Cortex of kidney (tissue), 1 donor: ENCODE measurements at places on chromosomes 12 and 14.

DNA sequence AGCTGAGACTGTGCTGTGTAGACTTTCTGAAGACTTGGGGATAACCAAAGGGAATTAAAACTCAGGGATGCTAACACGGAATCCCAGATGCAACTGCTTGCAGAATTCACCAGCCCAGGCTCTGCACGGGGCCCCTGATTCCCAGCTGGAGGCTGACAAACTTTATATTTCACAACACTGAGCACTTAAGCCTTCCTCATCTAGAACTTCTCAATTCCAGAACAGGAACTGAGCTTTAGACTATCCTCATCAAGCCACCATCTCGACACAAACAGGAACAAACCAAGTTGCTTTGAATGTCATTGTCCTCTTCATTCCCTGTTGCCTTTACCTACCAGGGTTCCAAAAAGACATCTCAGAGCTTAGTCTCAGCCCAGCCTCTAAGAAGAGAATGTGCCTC is 22.2 kb downstream of the CCDC63 start:
- no peak for DNase-seq

DNA sequence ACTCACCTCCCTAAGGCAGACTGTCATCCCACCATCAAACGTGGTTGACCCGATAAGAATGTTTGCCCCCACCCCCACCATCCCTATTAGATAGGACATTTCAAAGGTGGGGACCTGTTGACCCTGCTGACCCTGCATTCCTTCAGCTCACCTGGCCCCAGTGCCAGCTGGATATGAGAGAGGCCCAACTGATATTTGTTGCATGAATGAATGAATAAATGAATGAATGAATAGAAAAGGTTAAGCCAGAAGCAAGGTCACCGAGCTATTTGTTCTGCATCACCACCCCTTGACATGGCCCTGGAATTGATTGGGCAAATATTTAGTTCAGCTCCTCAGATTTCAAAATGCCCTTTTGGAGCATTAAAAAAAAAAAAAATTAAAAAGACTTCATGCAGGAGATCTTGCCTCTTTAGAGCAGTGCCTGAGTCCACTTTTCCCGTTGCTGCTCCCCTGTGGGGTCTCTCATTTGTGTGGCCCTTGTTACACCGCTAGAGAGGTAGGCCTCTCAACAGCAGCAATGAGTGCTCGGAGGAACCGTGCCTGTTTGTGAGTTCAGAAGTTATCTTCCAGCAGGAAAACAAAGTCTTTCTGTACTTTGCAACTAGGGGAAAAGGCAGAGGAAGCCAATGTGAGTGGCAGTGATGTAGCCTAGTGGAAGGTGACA is 8.5 kb upstream of the SERPINA5 start:
- DNase-seq, result no peak

- DNase-seq, result no peak
Measured at GRCh38 chr12:106140223-106140986, 1.7 kb upstream of the NUAK1 start.

DNA sequence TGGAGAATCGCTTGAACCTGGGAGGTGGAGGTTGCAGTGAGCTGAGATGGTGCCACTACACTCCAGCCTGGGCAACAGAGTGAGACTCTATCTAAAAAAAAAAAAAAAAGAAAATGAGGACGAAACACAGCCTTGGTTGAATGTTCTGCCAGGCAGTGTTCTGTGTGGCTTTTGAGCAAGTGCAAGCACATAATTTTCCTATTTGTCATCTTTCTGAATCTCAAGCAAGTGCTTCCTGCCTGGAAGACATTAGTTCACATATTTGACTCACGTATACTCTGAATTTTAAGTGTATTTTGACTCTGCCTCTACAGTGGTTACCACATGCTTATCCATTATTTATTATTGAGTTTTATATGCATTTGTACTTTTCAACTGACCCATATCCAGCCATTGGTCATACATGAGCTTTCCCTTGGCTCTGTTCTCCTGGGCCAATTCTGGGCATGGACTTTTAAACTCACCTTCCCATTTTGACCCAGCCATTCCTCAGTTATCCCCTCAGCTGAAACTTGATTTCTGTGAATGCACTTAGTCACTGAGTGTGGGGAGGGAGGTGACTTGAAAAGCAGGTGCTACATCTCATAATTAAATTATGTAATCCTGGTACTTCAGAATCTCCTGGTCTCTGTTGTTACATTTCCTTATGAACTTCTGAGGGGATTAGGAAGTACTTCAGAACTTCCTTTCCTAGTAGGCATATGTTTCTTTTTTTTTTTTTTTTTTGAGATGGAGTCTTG is 8.1 kb downstream of the OR10G2 start:
- DNase-seq, result no peak

DNA sequence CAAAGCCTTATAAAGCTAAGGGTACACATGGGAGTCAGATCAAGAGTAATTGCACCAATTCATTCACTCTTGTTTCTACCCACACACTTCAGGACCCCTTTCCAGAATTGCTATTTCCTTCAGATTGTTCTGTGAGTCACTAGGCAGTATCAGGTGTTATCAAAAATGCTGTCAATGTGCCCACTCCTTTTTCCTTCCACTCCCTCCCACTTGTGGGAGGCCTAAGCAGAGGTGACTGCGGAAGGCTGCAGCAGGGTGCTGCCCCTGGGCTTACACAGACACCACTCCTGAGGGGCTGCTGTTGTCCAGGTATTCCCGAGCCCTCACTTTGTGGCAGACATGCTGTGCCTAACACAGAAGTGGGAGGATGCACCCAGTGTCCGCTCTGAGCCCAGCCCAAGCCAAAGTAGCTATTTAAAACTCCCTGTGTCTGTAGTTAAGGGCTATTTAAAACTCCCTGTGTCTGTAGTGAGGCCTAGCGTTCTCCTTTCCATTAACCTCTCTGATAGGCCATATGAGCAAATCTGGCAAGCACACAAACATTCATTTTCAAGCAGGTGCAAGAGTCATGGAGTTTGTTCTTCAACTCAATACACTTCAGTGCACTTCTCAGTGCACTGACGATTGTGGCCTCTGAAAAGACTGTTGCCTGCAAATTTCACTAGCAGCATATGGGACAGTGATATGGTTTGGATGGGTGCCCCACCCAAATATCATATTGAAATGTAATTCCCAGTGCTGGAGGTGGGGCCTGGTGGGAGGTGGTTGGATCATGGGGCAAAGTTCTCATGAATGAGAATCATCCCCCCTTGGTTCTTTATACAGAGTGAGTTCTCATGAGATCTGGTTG is 117.8 kb downstream of the PHLDA1 start:
- DNase-seq, result no peak

GRCh38 chr14:61406198-61406597 is 84.8 kb downstream of the PRKCH start:
- DNase-seq, result no peak

- no peak for DNase-seq
Measured at GRCh38 chr12:121205491-121205890, 4.4 kb upstream of the P2RX4 start.

- no peak for DNase-seq
Measured at GRCh38 chr12:108701779-108702441, 29.4 kb downstream of the CORO1C start.

GRCh38 chr14:66234411-66234810 is 251.8 kb upstream of the CCDC196 start:
- DNase-seq, result no peak

DNA sequence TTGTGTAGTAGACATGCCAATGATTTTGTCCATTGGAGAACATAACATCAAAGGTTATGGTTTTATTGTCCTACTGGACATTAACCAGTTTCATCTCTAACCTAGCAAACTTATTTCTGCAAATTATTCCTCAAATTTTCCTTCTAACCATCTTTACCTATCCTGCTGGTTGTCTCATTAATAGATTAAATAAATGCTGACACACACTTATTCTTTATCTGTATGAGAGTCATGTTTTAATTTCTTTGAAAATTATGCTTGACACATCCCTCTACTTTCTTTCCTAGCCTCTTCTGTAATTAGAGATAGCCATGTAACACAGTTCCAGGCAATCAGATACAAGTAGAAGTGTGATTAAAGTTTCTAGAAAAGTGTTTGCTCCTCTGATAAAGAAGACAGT is 98.9 kb downstream of the RPS29 start:
- no peak for DNase-seq

DNA sequence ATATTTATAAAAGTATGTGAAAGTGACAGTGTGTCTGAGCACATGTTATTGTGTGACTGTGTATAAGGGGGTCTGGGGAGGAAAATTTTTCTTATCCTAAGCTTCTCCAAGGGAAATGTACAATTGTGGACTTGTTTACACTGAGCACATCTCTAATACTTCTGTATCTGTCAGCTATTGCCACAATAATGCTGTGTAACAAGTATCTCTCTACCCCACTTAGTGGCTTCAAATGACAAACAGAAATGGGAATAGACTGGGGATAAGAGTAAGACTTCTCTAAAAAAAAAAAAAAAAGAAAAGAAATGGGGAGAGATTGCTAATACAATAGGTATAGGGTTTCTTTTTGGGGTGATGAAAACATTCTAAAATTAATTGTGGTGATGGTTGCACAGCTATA is 44.3 kb upstream of the CCDC63 start:
- no peak for DNase-seq

DNA sequence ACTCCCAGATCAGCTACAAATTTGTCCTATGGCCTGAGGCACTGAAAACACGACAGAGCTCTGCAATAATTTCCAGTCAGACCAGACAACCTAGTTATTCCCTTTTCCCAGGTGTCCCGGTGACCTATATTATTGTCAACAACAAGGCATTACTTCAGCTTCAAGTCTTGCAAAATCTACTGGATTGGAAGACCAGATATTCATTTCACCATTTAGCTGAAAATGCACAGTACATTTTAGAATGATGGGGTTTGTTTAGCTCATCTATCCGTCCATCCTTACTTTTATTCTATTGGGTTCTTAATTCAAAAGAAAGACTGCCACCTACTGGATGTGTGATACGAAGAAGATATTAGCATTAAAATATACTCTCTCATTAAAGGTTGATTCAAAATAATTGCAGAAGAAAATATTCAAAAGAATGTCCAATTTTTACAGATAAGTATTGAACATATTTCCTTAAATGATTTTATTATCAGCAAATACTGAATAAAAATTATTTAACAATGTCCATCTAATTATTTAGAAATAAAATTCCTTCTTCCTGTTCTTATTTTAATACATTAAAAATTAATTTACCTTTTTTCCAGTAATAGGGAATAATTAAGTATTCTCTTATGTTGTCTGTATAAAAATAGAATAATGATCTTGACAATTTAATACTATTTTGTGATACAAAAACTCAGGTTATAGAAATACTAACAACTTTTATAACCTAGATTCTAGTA is 244.9 kb upstream of the LRIG3 start:
- DNase-seq, result no peak

DNA sequence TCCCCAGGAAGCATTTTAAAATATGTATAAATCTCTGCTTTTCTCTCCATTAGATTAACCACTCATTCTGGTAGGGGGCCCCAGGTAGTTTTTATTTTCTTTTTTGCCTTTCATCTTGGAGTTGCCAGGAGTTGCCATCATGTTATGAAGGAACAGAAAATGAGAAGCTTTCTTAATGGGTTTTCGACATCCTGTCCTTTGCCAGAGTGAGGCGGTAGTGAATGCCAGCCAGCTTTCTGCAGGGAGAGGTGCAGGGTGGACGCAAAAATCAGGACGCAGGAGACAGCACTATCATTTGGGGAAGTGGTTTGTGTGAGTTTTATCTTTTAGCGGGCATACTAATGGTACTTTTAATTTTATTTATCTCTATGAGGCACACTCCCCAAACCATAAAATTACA is 1.7 kb downstream of the RASSF8 start:
- DNase-seq, result no peak

- DNase-seq, result no peak
Measured at GRCh38 chr12:49422114-49422513, 54.9 kb downstream of the SPATS2 start.

- no peak for DNase-seq
Measured at GRCh38 chr12:44384136-44384535, 492.0 kb downstream of the NELL2 start.

DNA sequence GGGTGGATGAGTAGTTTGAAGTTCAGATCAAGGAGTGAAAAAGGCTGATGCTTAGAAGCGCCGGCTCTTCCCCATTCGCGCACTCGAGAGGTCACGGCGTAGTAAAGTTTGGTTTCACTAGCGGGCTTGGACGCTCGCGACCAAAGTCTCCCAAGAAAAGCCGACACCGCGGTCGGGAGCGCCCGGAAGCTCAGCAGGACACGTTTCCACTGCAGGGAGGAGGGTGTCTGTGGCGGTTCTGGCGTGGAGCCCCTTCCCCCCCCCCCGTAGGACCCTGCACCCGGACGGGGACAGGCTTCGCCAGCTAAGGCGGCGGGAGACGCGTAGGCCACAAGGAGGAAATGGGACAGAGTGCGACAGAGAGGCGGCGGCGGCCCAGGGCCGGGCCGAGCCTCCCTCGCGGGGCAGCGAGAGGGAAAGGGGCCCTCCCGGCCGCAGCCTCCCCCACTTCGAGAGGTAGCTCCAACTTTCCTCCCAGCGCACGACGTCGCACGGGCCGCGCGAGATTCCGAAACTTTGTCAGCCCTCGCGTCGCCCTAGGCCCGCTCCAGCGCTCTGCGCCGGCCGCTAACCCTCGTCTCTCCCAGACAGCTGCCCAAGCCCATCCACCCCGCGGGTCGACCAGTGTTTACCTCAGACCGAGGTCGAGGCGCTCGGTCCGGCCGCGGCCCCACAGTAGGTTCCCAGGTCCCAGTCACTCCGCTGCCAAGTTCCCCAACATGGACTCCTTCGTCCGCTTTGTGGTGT is 480 bp downstream of the SCAF11 start:
- DNase-seq, result no peak

GRCh38 chr12:59372956-59373355 is 222.9 kb upstream of the SLC16A7 start:
- DNase-seq, result no peak

- no peak for DNase-seq
Measured at GRCh38 chr14:69152181-69152901, 578 bp downstream of the DCAF5 start.

- no peak for DNase-seq
Measured at GRCh38 chr14:92607702-92608429, 94.3 kb downstream of the RIN3 start.

DNA sequence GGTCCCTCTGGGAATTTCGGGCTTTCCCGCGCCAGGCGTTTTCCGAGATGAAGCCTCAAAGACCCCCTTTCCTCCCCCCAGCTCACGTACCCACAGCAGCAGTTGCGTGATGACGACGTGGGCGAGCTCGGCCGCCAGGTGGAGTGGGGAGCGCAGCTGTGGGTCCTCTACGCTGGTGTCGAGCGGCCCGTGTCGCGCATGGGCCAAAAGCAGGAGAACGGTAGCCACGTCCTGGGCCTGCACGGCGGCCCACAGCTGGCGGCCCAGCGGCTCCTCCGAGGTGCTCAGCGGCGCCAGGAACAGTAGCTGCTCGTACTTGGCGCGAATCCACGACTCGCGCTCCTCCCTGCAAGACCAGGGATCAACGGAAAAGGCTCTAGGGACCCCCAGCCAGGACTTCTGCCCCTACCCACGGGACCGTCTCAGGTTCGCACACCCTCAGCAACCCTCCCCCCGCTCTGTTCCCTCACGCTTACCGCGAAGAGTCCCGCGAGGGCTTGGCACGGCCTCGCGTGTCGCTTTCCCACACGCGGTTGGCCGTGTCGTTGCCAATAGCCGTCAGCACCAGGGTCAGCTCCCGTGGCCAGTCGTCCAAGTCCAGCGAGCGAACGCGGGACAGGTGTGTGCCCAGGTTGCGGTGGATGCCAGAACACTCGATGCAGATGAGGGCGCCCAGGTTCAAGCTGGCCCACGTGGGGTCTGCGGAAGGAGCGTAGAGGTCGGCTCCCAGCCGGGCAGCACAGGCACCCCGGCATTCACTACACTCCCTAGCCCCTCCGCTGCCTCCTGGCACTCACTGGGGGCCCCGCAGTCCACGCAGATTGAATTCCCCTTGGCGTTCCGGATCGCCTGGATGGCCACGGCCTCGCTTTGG is 11.4 kb downstream of the AGAP2 start:
- no peak for DNase-seq
